Trophoblast cell (in vitro differentiated cells and primary cell): ENCODE measurements at places on chromosomes 1 and 21.
A peak's percentile ranks its signal among the peaks of the same experiment; 100 is the strongest.

DNA sequence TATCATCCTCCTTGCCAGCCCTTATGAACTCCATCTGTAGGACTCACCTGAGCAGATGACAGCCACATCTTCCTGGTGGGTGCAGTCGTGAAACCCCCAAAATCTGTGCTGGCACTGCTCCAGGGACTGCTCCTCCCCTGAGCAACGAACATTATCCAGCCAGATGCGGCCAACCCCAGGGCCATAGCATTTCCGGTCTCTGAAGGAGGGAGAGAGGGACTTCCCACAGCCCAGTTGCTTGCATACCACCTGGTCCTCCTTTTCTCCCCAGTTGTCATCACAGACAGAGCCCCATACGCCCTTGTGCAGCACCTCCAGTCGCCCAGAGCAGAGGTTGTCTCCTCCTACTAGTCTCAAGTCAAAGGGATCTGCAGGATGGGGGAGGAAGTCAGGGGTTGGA is 8.5 kb downstream of the CD5L start:
- H3K27ac ChIP-seq, result no peak overlapping the region
- H3K4me1 ChIP-seq, result peaks cover 3% of the 10 kb centered on the region
- no peaks in the 10 kb centered on the region for H3K36me3 ChIP-seq
- H3K4me3 ChIP-seq, result no peak overlapping the region
- DNase-seq, result no peak
- H3K27me3 ChIP-seq, result no peaks in the 10 kb centered on the region

DNA sequence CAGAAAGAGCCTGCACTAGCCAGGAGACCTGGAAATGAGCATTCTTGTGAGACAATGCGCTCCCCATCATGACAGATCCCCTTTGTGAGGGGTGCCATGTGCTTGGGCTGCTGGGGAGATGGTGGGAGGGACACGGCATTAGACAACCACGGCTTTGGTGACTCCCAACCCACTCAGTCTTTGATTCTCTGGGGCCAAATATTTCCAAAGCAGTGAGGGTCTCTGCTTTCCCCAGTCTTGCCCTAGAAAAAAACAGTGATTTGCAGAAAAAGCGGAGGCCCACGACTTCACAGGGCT is 10.2 kb downstream of the SLC45A3 start:
- H3K4me3 ChIP-seq, result no peak overlapping the region
- peaks cover 13% of the 10 kb centered on the region for H3K4me1 ChIP-seq
- H3K27me3 ChIP-seq, result no peaks in the 10 kb centered on the region
- no peaks in the 10 kb centered on the region for H3K36me3 ChIP-seq
- no peak overlapping the region for H3K27ac ChIP-seq

DNA sequence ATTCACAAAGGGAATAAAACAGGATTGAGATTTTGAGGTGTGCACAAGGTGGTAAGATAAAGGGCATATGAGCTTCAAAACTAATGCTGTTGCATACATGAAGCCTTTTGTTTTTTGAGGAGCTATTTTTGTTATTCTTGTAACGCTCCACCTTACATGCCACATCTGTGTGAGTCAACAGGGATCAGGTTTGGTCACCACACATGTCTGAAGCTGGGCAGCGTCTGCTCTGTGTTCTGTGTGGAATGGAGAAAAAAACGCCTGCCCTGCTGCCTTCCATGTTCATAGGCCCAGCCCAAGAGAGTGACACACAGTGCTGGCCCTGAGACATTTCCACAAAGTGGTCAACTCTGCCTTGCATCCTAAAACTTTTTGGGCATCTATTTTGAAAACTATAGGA is 67.7 kb downstream of the MPZL1 start:
- H3K27ac ChIP-seq, result peak overlapping the region; percentile 6
- H3K36me3 ChIP-seq, result peaks cover 51% of the 10 kb centered on the region
- no peak overlapping the region for H3K4me3 ChIP-seq
- DNase-seq, result peak; percentile 42
- H3K4me1 ChIP-seq, result no peaks in the 10 kb centered on the region
- no peaks in the 10 kb centered on the region for H3K27me3 ChIP-seq

DNA sequence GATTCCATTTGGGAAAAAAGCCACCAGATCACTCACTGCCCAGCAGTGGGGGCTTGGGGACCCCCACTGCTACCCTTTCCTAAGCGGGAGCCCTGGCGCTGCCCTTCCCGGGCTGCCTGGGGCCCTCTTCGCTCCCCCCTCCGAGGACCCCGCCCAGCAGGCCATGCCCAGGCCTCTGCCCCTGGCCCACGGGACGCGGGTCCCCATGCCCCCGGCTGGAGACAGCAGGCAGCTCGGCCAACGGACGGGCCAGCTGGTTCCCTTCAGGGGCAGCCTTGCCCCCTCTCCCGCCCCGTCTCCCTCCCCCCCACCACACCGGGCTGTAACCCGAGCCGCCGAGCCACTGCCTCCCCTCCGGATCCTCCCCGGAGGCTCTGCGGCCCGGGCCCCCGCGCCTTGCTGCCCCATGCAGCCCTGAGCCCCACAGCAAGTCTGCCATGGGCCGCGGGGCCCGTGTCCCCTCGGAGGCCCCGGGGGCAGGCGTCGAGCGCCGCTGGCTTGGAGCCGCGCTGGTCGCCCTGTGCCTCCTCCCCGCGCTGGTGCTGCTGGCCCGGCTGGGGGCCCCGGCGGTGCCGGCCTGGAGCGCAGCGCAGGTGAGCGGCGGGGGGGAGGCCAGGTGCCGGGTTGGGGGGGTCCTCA is at the start of gene MMP23B:
TSS of gene MMP23B (plus strand) at position 392 of the 639 bp plus-strand sequence. CDS start at position 438, 46 bp downstream.
- H3K4me1 ChIP-seq, result peaks cover 14% of the 10 kb centered on the region
- H3K36me3 ChIP-seq, result peaks cover 27% of the 10 kb centered on the region
- H3K4me3 ChIP-seq, result peak within 1 kb of the TSS; percentile 59
- no peak for DNase-seq
- no peak within 1 kb of the TSS for H3K27ac ChIP-seq
- peaks cover 26% of the 10 kb centered on the region for H3K27me3 ChIP-seq

DNA sequence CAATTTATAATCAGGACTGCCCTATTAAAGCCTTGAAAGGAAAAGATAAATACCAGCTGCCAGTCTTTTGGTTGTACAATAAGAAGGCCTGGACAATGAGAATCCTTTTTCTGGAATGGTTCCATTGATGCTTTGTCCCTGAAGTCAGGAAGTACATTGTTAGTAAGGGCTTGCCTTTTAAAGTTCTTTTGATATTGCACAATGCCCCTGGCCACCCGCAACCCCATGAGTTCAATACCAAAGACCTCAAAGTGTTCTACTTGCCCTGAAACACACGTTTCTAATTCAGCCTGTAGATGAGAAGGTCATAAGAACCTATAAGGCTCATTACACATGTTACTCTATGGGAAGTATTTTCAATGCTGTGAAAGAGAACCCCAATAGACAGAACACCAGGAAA is 112.1 kb downstream of the OLFM3 start:
- no peaks in the 10 kb centered on the region for H3K4me1 ChIP-seq
- H3K27me3 ChIP-seq, result no peaks in the 10 kb centered on the region
- no peak for DNase-seq
- no peak overlapping the region for H3K27ac ChIP-seq
- no peak overlapping the region for H3K4me3 ChIP-seq

DNA sequence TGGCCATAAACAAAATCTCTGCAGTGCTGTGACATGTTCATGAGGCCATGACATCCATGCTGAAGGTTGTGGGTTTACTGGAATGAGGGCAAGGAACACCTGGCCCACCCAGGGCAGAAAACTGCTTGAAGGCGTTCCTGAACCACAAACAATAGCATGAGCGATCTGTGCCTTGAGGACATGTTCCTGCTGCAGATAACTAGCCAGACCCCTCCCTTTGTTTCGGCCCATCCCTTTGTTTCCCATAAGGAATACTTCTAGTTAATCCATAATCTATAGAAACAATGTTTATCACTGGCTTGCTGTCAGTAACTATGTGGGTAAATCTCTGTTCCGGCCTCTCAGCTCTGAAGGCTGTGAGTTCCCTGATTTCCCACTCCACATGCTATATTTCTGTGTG is 28.9 kb upstream of the ABCD3 start:
- H3K4me3 ChIP-seq, result no peak overlapping the region
- DNase-seq, result no peak
- no peak overlapping the region for H3K27ac ChIP-seq
- no peaks in the 10 kb centered on the region for H3K4me1 ChIP-seq
- H3K36me3 ChIP-seq, result no peaks in the 10 kb centered on the region

- H3K27me3 ChIP-seq, result no peaks in the 10 kb centered on the region
- no peaks in the 10 kb centered on the region for H3K4me1 ChIP-seq
- peak; percentile 71 for DNase-seq
- H3K27ac ChIP-seq, result peak overlapping the region; percentile 93
Measured at GRCh38 chr1:40257313-40257687, 736 bp upstream of the ZMPSTE24 start.

DNA sequence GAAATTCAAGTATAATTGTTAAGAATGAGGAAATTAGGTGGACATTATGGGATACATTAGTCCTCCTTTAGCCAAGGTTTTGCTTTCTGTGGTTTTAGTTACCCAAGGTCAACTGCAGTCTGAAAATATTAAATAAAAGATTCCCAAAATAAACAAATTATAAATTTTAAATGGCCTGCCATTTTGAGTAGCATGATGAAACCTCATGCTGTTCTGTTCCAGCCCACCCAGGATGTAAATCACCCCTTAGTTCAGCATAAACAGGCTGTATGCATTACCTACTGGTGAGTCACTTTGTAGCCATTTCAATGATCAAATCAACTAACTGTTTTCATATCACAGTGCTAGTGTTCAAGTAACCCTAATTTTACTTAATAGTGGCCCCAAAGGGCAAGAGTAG is 132.5 kb upstream of the LYPLAL1 start:
- no peak for DNase-seq
- H3K27me3 ChIP-seq, result no peaks in the 10 kb centered on the region
- no peak overlapping the region for H3K4me3 ChIP-seq
- H3K27ac ChIP-seq, result no peak overlapping the region
- no peaks in the 10 kb centered on the region for H3K4me1 ChIP-seq
- no peaks in the 10 kb centered on the region for H3K36me3 ChIP-seq

DNA sequence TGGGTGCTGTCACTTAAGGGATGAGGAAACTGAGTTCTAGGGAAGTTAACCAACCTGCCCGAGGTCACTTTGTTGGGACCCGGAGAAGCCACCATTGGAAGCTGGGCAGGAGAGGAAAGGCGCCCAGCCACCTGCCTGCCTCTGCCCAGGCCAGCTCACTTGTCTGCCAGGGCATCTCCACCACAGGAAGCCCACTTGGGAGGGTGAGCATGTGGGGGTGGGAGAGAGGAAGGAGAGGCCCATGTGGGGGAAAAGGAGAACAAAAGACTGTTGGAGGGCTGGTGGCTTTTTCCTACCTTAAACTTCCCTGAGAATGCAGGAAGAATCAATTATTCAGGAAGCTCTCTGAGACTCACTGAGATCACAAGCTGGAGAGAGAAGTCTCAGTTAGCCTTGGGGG is 43.8 kb upstream of the SELENON start:
- no peak overlapping the region for H3K4me3 ChIP-seq
- no peak for DNase-seq
- no peaks in the 10 kb centered on the region for H3K4me1 ChIP-seq
- H3K27ac ChIP-seq, result no peak overlapping the region
- no peaks in the 10 kb centered on the region for H3K27me3 ChIP-seq

DNA sequence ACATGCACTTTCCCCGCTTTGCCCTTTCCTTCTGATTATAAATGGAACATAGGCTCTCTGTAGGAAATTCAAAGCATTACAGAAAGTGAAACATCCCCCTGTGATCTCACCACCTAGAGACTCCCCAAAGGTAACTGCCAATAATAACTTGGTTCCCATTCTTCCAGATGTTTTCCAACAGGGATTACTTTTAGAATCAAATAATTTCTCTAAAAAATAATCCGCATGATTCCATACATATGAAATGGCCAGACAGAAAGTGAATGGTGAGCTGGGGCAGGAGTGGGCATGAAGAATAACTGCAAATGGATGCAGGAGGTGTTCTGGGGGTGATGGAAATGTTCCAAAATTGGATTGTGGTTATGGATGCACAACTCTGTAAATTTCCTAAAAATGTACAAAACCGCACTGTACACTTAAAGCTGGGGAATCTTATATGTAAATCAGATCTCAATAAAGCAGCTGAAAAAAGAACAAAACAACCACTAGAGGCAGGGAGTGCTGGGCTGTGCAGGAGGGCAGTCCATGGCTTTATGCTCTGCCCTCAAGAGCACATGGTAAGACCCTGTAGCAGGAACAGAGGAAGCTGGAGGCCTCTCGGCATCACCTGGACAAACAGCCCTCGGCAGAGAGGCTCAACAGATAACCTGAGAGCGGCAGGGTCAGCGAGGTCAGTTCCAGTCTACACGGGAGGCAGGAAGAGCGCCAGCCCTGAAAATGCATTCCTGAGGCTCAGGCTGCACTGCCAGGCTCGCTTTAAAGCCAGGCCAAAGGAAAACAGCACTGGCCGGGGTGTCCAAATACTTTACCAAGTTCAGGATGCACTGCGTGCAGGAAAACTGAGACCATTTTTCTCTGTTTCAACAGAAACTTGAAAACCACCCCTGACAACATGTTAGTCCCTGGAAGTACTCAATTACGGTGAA is 39.7 kb downstream of the CAPZB start:
- peaks cover 19% of the 10 kb centered on the region for H3K4me1 ChIP-seq
- H3K27ac ChIP-seq, result peak overlapping the region; percentile 56
- DNase-seq, result peak; percentile 34
- H3K4me3 ChIP-seq, result no peak overlapping the region
- peaks cover 5% of the 10 kb centered on the region for H3K36me3 ChIP-seq
- no peaks in the 10 kb centered on the region for H3K27me3 ChIP-seq

- no peaks in the 10 kb centered on the region for H3K36me3 ChIP-seq
- no peak overlapping the region for H3K4me3 ChIP-seq
- no peaks in the 10 kb centered on the region for H3K27me3 ChIP-seq
- no peak for DNase-seq
- no peaks in the 10 kb centered on the region for H3K4me1 ChIP-seq
Measured at GRCh38 chr1:57474137-57474750, 50.4 kb upstream of the DAB1 start.

GRCh38 chr21:41783476-41784180 is 16.8 kb upstream of the RIPK4 start:
- no peak overlapping the region for H3K27ac ChIP-seq
- peak; percentile 100 for DNase-seq
- no peaks in the 10 kb centered on the region for H3K36me3 ChIP-seq

- H3K27me3 ChIP-seq, result no peaks in the 10 kb centered on the region
- no peaks in the 10 kb centered on the region for H3K36me3 ChIP-seq
- no peak overlapping the region for H3K4me3 ChIP-seq
Measured at GRCh38 chr1:30001011-30001731, 722.2 kb downstream of the MATN1 start.

DNA sequence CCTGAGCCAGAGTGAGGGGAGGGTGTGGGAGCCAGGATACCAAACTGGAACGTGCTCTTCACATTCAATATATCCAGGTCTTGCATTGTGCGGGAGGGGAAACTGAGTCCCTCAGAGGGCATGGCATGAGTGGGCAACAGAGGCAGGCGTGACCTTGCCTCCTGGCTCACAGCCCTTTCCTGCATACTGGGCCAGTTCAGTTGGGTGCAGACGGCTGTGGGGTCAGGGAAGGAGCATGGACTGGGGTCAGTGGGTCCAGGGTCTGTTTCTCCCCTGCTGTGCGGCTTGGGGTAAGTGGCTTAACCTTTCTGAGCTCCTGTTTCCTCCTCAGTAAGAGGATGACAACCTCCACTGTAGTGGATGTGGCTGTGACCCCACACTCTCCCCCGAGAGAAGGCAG is 16.6 kb downstream of the SERINC2 start:
- H3K36me3 ChIP-seq, result peaks cover 71% of the 10 kb centered on the region
- no peaks in the 10 kb centered on the region for H3K27me3 ChIP-seq
- H3K4me1 ChIP-seq, result no peaks in the 10 kb centered on the region

- H3K27ac ChIP-seq, result no peak overlapping the region
- no peak for DNase-seq
- no peaks in the 10 kb centered on the region for H3K36me3 ChIP-seq
Measured at GRCh38 chr1:35126546-35126945, 47.4 kb downstream of the ZMYM1 start.

GRCh38 chr1:246667773-246668172 is 56.4 kb upstream of the SCCPDH start:
- no peak overlapping the region for H3K4me3 ChIP-seq
- H3K27me3 ChIP-seq, result no peaks in the 10 kb centered on the region
- no peak overlapping the region for H3K27ac ChIP-seq
- H3K36me3 ChIP-seq, result peaks cover 4% of the 10 kb centered on the region
